Sigmoid colon (tissue), 7 donors: ENCODE measurements at places on chromosomes 12 and 14. TPM values are rescaled to one million over a fixed set of nuclear protein-coding genes. Genes with fewer than 3 reads are reported as not detected.

Gene DIO2
- total RNA-seq = 0.41 TPM

DNA sequence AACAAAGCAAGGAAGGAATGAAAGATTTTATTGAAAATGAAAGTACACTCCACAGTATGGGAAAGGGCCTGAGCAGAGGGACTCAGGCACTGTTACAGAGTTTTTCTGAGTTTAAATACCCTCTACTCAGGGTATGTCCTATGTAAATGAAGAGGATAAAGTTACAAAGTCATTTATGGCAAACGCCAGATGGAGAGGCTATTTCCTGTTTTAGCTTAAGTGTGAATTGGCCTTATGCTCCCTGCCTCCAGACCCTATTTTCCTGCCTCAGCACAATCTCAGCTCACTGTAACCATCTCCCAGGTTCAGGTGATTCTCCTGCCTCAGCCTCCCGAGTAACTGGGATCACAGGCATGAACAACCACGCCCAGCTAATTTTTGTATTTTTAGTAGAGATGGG, 6.8 kb upstream of the PHC1 start:
- DNase-seq = no peak

Gene SLC25A21
- 1.1 TPM for total RNA-seq

DNA sequence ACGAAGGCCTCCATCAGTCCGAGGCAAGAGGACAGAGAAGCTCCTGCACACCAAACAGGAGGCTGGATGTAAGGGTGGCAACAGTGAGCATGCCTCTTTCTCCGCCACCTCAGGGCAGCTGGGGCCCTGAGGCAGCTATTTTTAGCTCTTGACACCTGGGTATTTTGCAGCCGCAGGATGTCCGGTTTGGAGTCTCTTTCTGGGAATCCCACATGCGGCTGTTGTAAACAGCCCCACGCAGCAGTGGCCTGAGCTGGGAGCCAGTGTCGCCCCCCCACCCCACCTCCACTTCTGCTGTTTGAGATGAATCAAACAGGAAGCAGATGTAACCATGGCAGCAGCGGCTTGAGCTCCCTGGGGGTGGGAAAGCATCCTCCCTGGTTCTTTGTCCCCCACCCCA, 11.7 kb downstream of the HDAC7 start:
- peak; percentile 83 for DNase-seq

GRCh38 chr12:2779281-2779680, 15.5 kb upstream of the FKBP4 start:
- no peak for DNase-seq

GRCh38 chr14:96060186-96060933, 21.2 kb downstream of the C14orf132 start:
- no peak for DNase-seq

GRCh38 chr14:32201816-32202490, at the start of gene RNU6-7:
Gene RNU6-7 (plus strand): TSS chr14:32202045.
- peak; percentile 70 for DNase-seq

Gene KRT85
- not detected for total RNA-seq

DNA sequence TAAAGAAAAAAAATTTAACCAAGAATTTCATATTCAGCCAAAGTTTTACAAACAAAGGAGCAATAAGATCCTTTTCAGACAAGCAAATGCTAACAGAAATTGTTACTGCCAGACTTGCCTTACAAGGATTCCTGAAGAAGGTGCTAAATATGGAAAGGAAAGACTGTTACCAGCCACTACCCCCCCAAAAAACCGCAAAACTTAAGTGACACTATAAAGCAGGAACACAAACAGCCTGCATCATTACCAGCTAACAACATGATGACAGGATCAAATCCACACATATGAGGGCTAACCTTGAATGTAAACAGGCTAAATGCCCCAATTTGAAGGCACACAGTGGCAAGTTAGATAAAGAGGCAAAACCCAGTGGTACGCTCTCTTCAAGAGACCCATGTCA, 55.7 kb downstream of the APOBEC1 start:
- no peak for DNase-seq

GRCh38 chr12:89373763-89374572, 21.7 kb upstream of the DUSP6 start:
- peak; percentile 68 for DNase-seq
